ENCODE measurements at places on chromosomes 4 and X.

- no peak for DNase-seq
Observed at GRCh38 chr4:1512738-1513660, 106.8 kb upstream of the NKX1-1 start.

- no peak for DNase-seq
Observed at GRCh38 chr4:37463033-37463856, 218.7 kb downstream of the NWD2 start.

GRCh38 chr4:10171055-10171454 is 54.5 kb upstream of the WDR1 start:
- no peak for DNase-seq

GRCh38 chr4:32440391-32440790 is 1720.2 kb downstream of the PCDH7 start:
- DNase-seq = no peak

DNA sequence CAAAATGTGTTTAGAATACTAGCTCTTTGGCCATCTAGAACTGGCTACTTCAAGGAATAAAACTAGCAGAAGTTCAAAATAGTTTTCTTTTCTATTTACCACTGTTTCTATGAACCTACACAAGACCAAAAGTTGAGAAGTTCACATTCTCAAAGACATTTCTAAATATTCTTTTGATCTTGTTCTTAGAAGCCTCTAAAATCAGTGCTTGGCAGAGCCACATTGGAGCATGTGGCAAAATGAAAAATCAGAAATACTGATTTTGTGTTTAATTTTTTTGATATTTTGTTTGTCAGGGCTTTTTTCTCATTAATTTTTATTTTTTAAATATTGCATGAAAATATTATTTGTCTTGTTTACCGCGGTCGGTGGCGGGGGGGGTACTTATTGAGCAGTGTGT is 853.8 kb upstream of the INTU start:
- no peak for DNase-seq

DNA sequence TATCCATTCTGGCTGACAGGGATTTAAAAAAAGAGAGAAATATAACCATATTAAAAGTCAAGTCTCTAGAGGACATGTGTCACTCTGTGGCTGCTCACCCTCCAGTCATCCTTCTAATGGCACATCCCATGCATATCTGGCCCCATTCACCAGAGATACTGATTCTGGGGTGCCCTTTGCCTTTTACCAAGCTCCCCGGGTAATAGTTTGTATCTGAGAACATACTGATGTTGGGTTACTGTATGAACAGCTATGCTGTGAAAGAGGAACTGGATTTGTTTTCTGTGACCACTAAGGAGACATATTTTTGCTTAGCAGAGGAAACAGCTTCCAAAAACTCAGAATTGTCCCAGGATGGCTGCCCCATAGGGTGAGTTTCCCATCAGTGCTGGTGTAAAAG is 56.0 kb downstream of the SAT1 start:
- DNase-seq = no peak

DNA sequence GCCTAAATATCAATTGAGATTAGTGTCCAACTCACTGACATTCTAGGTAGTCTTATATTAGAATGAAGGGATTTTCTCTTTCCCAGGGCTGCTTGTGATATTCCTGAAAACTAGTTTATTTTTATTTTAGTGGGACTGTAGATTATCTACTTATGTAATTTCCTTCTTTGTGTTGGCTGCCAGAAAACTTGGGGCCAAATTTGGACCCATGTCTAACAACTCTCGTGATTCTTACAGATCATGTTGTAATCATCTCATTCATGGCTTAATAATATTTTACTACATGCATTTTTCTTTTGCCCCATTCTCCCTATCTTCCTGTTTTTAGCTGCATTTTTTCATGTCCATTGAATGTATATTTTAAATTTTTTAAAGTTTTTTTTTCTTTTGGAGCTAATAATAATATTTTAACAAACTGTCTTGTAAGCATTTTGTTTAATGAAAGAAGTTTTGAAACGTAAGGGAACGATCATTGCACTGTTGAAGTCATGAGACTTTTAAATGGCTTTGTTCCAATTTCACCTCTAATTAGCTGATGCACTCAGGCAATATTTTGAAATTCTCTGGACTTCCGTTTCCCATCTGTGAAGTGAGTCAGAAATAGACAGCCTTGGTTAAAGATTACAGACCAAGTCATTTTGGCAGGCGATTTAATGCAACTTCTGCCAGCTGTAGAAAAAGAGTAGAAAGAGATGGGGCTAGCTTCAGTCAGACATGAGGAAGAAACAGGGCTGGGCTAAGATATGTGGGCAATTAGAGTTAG is 14.3 kb upstream of the TDO2 start:
- no peak for DNase-seq

- no peak for DNase-seq
Observed at GRCh38 chr4:109811707-109812106, 3.9 kb upstream of the GAR1 start.

DNA sequence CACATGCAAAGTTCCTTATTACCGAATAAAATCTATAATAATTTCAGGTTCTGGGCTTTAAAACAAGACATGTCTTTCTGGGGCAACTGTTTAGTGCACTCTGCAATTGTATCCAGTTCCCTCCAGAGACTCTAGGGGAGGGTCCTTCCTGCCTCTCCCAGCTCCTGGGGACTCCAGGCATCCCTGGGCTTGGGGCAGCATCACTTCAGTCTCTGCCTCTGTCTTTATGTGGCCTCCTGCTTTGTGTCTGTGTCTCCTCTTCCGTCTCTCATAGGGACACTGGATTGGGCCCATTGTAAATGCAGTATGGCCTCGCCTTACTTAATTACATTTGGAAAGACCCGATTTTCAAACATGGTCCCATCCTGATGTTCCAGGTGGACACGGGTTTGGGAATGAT is 10.9 kb upstream of the ASMTL start:
- DNase-seq = no peak

DNA sequence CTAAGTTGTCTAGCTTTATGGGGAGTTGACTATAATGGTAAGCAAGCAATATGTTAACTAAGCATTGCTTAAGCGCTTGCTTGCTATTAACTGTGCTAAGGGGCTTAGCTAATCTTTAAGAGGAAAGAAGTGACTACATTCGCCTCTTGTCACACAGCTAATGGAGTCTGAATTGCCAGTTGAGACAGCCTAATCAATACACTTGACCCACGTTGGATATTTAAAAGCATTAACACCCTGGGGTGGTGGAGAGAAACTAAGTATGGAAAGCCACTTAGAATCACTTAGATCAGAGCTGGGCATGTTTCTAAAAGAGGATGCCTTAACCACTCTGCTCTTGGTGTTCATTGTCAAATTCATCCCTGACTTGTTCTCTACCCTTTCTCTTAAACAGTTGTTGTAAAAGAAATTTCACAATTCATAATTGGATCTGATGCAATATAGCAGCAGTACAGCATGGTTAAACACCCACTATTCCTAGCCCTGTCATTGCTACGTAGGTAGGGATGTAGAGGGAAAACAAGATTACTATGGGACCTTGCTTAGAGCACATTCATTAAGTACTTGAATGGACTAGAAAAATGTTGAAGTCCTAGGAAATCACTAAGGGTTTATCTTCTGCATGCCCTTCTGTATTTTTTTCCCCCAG is 3.5 kb downstream of the ZAR1 start:
- no peak for DNase-seq

DNA sequence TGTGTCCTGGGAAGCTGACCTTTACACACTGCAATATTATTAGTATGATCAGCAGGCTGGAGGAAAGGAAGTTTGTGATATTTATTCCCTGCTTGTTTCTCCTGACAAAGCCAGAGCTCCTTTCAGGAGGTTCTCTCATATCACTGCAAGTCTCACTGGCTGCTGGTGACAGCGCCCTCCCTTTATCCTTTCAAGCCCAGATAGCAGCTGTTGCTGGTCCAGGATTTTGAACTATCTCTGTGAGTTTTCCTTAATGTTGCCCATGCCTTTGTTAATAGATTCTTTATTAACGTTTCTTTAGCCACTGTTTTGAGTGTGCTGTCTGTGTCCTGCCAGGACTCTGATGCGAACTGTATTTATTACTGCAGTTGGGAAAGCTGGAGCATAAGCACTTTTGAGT is 518.7 kb downstream of the C4orf33 start:
- no peak for DNase-seq

DNA sequence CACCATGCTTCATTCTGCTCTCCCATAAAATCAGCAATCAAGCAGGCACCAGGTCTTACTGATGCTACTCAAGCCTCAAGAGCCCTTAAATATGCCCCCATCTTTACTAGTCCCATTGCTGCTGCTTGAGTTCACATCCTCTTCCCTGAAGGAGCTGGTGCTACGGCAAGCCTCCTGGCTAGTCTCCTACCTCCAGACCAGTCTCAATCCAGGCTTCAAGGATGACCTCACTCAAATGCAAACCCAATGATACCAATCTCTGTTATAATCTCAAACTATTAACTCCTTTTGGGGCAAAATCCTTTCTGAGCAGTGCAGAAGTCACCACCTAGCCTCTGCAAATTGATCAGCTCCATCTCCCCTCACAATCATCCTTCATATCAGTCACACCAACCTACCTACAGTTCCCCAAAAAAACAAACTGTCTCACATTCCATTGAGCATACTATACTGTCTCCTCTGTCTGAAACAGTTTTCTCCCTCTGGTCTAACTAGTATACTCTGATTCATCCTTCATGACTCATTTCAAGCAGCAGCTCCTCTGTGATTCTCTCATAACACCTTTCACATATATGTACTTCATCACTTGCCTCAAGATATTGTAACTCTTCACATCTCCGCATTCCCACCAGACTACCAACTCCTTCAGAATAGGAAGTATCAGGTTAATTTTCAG is 30.0 kb downstream of the PAPSS1 start:
- DNase-seq = no peak

GRCh38 chr4:85964298-85964697 is 395.6 kb downstream of the MAPK10 start:
- DNase-seq = no peak

GRCh38 chrX:22674932-22675331 is 324.8 kb upstream of the DDX53 start:
- DNase-seq = no peak

GRCh38 chr4:23811161-23811560 is 78.7 kb downstream of the PPARGC1A start:
- no peak for DNase-seq

DNA sequence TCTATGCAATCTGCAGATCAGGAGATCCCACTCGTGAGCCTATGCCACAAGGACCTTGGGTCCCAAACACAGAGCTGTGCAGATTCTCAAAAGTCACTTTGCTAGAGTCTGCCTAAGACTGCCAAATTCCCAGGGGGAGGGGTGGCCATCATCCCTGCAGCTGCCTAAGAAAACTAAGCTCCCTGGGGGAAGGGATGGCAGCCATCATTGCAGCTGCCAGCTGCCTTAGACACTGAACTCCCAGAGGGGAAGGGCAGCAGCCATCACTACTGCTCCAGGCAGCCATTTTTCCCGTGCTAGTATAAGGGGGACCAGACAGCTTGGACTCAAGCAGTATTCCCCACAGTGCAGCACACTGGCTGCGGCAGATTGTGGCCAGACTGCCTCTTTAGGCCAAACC is 156.9 kb downstream of the NKX6-1 start:
- DNase-seq = no peak

DNA sequence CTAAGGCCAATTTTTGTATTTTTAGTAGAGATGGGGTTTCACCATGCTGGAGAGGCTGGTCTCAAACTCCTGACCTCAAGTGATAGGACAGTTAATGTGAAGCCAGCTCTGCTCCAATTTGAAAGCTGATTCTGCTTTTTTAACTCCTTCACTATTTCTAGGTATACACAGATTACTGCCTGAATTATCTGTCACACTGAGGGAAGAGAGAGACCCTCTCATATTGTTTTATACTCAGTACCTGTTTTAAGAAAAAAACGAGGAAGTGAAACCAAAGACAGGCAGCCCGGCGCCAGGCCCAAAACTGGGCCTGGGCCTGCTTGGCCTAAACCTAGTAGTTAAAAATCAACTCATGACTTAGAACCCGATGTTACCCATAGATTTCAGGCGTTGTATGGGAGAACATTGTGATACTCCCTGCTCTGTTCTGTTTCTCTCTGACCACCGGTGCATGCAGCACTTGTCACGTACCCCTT is 1601.5 kb upstream of the PCDH10 start:
- DNase-seq = no peak

- DNase-seq = no peak
Observed at GRCh38 chrX:149848855-149849254, 32.1 kb upstream of the MAGEA8 start.

- no peak for DNase-seq
Observed at GRCh38 chr4:103002551-103002950, 17.0 kb downstream of the SLC9B1 start.

- DNase-seq = no peak
Observed at GRCh38 chrX:66045894-66046293, 6.0 kb upstream of the VSIG4 start.

- DNase-seq = no peak
Observed at GRCh38 chr4:54554339-54554990, 103.3 kb upstream of the KIT start.

GRCh38 chr4:156620786-156621185 is 350.8 kb downstream of the PDGFC start:
- no peak for DNase-seq

DNA sequence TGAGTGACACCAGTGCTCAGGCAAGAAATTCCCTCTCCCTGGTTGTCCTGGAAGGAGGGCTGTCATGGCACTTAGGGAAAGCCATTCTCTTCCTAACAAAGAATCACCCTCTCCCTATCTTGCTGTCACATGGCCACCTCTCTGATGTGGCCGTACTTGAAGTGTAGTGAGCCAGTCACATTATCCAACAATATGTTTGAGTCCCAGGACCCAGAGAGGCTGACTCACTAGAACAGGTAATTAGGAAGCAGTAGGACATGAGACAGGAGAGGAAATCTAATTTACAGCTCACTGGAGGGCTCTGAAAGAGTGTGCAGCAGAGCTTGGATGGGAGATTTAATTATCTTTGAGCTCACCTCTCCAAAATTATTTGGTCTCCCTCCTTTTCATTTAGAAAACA is 299.1 kb downstream of the ARHGAP24 start:
- no peak for DNase-seq

DNA sequence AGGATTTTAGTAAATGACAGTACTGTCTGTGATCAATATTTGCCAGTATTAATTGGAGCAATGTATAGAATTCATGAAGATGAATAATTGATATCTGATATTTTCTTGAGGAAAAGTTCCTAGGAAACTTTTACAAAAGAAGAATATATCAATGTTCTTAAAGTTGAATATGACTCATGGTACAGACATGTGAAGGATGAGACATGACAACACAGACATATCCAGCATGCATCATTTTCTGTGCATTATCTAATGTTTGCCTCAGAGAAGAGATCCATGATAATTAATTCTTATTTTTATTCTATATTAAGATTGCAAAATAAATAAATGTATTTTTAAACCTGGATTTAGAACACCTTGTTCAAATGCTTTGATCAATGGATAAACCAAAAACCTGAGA is 452.9 kb upstream of the EPHA5 start:
- DNase-seq = no peak

GRCh38 chr4:88012647-88013046 is 5.2 kb downstream of the PKD2 start:
- DNase-seq = no peak

DNA sequence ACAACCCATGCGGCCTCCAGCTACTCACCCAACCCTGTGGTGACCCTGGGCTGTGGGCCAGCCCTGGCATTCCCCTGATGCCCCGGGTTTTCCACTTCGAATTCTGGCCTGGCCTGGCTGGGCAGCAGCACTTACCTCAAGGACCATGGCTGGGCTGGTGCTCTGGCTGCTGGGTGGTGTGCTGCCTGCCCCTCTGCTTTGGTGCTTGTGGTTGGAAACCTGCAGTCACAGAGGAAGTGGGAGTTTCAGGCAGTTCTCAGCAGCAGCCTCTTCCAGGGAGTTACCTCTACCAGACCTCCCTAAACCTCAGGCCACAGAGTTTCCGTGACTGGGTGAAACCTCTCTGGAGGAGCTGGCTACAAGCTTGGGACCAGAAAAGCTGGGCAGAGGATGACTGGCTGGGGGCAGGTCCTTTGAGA is at the start of gene CXCR3:
CXCR3 (minus strand) TSS at position 209 of the 419 bp plus-strand sequence; CDS start at position 147, 62 bp downstream.
- peak; percentile 72 for DNase-seq

Measured in T-helper 2 cell (primary cell).